ENCODE measurements at places on chromosomes 2 and 18. TPM values are rescaled to one million over a fixed set of nuclear protein-coding genes. Genes with fewer than 3 reads are reported as not detected.

- no peak overlapping the region for H3K4me3 ChIP-seq
- peak; percentile 62 for DNase-seq
- H3K4me1 ChIP-seq: no peaks in the 10 kb centered on the region
- no peaks in the 10 kb centered on the region for H3K27me3 ChIP-seq
Measured at GRCh38 chr2:20378891-20379519, 28.4 kb upstream of the PUM2 start.

The ALLC gene
- not detected for total RNA-seq

GRCh38 chr2:134308474-134309385 is 54.9 kb downstream of the MGAT5 start:
- no peaks in the 10 kb centered on the region for H3K36me3 ChIP-seq
- H3K4me1 ChIP-seq: no peaks in the 10 kb centered on the region
- no peak for DNase-seq
- H3K27me3 ChIP-seq: no peaks in the 10 kb centered on the region
- H3K4me3 ChIP-seq: no peak overlapping the region

DNA sequence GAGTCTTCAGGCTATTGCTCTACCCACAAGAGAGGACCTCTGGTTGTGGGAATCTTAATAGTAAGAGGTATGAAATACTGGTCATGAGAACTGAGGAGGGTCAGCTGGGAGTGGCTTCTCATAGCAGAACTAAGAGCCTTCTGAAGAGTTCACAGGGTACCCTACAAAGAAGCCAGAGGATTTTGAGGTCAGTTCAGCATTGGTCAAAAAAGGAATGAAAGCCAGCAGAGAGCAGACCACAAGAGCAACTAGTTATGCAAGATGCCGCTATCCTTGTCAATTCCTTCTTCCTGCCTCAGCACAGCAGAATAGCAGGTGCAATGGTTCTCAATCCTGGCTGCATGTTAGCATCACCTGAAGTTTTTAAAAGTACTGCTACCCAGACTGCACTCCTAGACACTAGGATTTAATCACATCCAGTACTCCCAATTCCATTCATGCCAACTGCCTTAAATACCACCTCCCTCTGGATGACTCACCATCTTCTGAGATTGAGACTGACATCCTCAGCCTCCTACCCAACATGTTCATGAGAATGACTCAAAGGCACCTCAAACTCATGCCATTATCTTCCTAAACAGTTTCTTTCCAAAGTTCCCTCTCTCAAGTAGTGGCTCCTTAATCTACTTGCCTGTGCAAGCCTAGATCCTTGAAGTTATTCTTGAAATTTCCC is 81.0 kb upstream of the RBMS1 start:
- H3K36me3 ChIP-seq: no peaks in the 10 kb centered on the region
- H3K4me3 ChIP-seq: no peak overlapping the region
- no peaks in the 10 kb centered on the region for H3K27me3 ChIP-seq
- DNase-seq: no peak
- no peak overlapping the region for H3K27ac ChIP-seq

The COBLL1 gene
- 82.8 TPM for total RNA-seq

All from prostate gland (tissue), 2 donors.